Left cardiac atrium (tissue), 4 donors: ENCODE measurements at places on chromosomes 12 and 14. TPM values are rescaled to one million over a fixed set of nuclear protein-coding genes. Genes with fewer than 3 reads are reported as not detected.

DNA sequence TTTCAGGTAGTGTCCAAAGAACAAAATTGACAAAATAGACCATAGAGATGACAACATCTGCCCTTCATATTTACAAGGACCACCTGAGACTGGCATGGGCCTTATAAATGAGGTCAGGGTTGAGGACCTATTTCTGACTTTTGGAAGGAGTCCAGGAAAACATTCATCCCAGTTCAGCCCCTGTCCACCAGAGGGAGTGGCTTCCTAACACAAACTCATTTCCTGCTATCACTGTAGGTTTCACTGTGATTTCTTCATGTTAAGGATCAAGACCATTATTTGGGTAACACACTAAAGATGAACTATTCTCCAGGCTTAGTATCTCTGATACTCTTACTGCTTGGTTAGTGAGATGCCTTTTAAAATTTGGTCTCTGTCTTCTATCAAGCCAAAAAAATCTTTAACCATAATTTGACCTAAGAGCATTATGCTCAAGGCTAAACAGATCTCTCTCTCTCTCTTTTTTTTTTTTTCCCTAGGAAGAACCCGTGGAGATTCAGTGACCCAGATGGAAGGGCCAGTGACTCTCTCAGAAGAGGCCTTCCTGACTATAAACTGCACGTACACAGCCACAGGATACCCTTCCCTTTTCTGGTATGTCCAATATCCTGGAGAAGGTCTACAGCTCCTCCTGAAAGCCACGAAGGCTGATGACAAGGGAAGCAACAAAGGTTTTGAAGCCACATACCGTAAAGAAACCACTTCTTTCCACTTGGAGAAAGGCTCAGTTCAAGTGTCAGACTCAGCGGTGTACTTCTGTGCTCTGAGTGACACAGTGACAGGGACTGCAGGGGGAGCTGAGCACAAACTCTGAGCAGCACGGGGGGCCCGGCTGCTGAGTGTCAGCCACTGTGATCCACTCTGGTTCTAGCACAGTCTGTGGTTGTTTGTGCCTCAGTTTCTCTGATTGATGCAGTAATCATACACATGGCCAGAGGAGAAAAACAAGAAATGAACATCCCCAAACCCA is 267.6 kb upstream of the OR4E1 start:
- no peak for DNase-seq

GRCh38 chr14:58832095-58832521 is 194.3 kb downstream of the DACT1 start:
- DNase-seq: no peak

MYBPC1 gene
- 10.2 TPM for total RNA-seq

DNA sequence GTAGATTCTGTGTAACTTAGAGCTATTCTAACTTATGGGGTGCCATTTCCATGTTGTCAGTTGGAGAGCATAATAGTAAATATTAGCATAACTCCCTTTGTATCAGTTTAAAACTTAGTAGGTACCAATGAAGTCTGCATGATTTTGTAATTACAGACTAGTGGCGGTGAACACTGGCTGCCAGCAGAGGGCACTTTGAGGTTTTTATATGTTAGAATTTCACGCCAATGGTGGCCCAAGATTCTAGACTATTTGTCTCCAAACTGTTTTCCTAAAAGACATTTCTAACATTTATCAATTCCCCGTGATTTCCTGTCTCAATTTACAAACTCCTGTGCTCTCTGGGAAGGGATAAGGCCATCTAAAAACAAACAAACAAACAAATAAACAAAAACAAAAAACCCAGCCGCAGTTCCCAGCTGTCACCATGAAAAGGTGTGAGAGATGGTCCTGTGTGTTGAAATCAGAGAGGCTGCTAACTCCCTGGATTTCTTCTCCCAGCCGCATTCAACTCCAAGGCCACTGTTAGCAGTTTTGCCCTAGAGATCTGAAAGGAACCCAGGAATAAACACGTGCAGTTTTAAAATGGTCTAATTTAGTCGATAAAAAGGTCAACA is 57.6 kb downstream of the BRMS1L start:
- peak; percentile 32 for DNase-seq

- no peak for DNase-seq
Observed at GRCh38 chr14:36450550-36450949, 69.5 kb downstream of the NKX2-1 start.

DNA sequence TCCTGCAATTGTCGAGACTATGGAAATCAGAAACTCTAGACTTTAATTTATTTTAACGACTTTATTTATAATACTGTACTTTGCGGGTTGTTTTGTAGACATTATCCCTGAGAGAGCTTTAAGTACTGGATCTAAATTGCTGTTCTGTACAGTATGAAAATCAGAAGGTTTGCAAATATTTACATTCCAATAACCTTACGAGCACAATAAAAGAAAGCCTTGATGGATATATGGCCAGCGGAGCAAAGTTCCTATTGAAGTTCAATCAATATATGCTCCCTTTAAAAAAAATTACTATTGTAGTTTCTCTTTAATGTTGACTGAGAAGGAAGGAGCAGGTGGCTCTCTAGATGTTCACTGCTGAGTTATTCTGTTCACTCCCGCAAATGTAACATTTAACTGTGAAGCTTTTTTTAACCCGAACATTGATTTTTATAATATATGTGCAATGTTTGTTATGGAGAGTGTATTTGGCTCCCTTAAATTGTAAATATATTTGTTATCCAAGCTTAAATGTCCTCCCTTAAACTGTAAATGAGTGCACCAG is 235.3 kb downstream of the PLCZ1 start:
- DNase-seq: no peak

GRCh38 chr14:61526405-61527312 is 168.7 kb upstream of the HIF1A start:
- no peak for DNase-seq

DNA sequence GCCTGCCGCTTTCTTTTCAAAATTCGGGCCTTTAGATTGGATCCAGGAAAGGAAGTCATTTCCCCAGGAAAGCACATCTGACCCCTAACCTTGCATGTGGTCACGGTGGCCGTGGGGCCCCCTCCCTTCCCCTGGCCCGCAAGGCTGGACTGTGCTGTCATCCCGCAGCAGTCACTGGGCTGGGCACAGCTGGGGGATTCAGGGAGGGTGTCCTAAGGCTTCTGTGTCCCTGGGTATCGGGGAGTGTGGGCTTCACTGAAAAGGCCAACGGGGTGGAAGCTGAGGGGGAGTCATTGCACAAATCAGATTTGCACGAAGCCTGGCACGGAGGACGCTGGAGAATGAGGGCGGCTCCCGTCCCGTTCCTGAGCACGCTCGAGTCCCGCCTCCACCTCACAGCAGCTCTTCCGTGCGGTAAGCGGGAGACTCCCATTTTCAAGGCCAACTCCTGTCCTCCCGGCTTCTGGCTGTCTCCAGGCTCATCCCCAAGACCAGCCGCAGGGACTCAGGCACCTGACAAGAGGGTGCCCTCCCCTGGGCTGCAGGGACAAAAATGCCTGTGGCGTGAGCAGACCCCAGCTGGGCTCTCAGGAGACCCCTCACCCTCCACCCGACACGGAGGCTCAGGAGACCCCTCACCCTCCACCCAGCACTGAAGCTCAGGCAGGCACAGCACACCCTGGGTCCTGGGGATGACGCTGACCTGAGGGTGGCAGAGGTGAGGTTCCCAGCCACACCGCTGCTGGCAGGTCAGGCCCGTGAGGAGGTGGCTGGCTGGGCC is 9.6 kb downstream of the XRCC3 start:
- no peak for DNase-seq

SERPINA9 gene
- not detected for total RNA-seq

PROX2 gene
- total RNA-seq: not detected

GRCh38 chr14:98109326-98109725 is 1162.7 kb downstream of the BCL11B start:
- no peak for DNase-seq

TSPAN31 gene
- total RNA-seq: 37.1 TPM

P2RX7 gene
- 3.0 TPM for total RNA-seq
